LNCaP clone FGC (cell line): ENCODE measurements at places on chromosomes 12 and 14.

GRCh38 chr12:47949441-47950341, 13.7 kb upstream of the TMEM106C start:
- peak; percentile 60 for DNase-seq

GRCh38 chr14:70811578-70811977, 2.3 kb upstream of the MAP3K9 start:
- DNase-seq = no peak

- DNase-seq = no peak
These were observed 154.9 kb downstream of the C12orf75 start for GRCh38 chr12:105485321-105485910.

DNA sequence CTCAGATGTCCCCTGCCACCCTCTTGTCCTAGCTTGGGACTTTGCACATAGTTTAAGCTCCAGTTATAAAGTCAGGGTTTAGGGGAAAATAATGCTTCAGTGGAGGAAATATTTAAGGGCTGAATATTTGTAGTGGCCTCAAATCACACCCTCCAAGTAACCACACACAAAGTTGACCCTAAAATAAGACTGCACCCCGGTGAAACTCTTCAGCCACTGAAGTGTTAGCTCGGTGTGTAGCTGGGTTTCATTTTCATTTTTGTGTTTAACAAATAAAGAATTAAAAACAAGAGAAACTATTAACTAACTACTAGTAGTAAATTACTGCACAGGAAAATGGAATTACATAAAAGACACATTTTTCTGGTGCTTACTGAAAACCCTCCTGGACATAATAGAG, 14.8 kb upstream of the BCL11B start:
- DNase-seq = no peak

DNA sequence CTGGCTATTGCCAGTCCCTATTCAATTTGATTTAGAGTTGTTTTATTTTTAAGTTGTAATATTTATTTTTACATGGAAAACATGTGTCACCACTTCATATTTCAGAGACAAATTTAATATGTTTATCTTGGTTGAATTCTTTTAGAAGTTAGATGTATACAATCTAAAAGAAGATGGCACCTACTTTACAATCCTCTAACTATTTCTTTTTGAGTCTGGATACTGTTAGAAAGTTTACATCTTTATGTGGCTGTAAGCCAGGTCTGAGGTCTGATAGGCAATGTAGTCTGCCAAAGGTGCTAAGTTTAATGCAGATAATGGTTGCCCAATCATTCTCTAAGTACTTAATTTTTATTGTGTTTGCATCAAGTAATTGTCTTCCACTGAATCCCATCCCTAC, 7.2 kb upstream of the LMO3 start:
- DNase-seq = no peak
